Astrocyte of the spinal cord (primary cell): ENCODE measurements at places on chromosomes 3 and 15.

- no peak for DNase-seq
Observed at GRCh38 chr3:43695863-43696262, 5.1 kb downstream of the ABHD5 start.

- DNase-seq = no peak
Observed at GRCh38 chr3:10285272-10286132, 7.2 kb downstream of the GHRL start.

DNA sequence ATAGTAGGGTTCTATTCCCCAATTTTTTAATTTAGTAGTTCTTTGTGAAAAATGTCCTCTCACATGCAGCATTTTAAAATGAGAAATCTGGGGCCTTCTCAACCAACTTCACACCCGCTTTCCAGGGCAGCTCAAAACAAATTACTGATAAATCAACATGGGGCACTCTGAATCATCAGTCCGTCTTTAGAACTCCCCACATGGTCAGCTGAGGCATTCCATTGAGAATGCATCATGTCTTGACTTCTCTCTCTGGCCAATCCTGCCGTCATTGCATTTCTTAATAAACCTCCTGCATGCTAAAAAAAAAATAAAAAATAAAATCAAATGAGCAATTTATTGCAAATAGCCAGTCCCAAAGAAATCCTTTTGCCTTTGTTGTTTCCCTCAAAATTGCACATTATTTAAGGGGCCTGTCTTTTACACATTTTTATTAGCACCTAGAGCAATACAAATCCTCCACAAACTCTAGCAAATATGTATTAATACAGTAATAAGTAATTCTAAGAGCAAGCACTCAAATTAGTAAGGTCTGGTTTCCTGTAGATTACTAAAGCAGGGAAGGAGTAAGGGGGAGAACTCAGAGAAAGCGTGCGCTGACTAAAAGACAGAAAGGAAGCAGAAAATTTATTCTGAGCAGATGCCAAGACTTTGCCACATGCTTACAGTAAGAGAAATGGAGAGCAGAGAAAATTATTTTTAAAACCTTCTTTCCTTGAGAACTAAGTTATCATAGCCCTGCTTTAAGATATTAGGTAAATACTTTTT lies 175.7 kb downstream of the TNIK start:
- DNase-seq = peak; percentile 96

DNA sequence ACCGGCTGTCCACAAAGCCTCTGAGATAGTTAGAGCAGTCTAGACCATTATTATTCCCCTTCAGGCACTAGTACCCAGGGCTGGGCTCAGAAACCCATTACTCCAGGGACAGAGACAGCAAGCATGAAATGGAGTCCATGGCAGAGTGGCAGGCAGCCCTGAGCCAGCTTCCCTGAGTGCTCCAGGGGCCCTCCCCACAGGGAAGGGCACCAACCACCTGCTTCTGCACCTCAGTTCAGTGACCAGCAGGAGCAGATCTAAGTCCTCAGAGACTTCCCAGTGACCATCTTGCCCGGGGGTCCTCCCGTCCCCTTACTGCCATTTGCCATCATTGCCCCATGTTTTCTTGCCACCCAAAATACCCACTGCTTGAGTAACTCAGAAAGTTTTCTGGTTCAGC lies 62.0 kb downstream of the DAPK2 start:
- DNase-seq = no peak

GRCh38 chr3:12046406-12046805 lies 42.2 kb downstream of the SYN2 start:
- peak; percentile 6 for DNase-seq

DNA sequence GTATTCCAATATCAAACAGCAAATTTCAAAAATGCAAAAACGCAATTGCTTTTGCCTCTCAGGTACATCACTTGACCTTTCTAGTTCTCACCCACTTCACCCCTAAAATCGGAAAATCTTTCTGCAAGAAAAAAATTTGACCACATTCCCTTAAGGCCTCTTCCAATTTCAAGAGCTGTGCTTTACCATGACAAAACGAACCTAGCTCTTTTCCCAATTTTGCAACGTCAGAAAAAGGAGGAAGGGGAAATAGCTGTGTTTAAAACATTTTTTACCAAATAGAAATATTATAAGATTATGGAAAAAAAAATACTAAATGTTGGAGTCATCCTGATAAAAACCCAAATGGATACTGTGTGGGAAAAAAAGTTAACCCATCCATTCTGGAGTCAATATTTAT lies 1.1 kb upstream of the NR2C2 start:
- no peak for DNase-seq

GRCh38 chr3:124026516-124026915 lies 34.6 kb upstream of the ROPN1 start:
- DNase-seq = no peak

- DNase-seq = no peak
Observed at GRCh38 chr3:2656806-2657777, 453.1 kb downstream of the IL5RA start.

DNA sequence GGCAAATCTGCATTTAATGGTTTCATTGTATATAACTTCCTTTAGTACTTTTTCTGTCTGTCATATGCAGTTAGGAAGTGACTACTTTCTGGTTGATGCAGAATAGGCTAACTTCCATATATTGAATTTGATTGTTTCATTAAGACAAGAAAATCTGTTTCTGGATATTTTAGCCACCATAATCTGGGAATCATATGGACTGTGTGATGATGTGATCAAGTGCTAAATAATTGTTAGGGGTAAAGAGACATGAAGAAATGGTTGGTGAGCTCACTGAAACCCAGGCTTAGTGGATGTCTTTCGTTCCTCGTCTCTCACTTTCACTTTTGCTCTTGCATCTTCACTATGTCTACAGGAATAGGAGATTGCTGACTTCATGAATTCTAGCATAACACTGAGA lies 3.5 kb upstream of the MNS1 start:
- peak; percentile 3 for DNase-seq

- no peak for DNase-seq
Observed at GRCh38 chr3:11539218-11539617, 104.5 kb downstream of the VGLL4 start.

GRCh38 chr15:66474135-66474534 lies 23.4 kb downstream of the SNAPC5 start:
- no peak for DNase-seq

- no peak for DNase-seq
Observed at GRCh38 chr3:64805248-64805647, 117.4 kb upstream of the ADAMTS9 start.

DNA sequence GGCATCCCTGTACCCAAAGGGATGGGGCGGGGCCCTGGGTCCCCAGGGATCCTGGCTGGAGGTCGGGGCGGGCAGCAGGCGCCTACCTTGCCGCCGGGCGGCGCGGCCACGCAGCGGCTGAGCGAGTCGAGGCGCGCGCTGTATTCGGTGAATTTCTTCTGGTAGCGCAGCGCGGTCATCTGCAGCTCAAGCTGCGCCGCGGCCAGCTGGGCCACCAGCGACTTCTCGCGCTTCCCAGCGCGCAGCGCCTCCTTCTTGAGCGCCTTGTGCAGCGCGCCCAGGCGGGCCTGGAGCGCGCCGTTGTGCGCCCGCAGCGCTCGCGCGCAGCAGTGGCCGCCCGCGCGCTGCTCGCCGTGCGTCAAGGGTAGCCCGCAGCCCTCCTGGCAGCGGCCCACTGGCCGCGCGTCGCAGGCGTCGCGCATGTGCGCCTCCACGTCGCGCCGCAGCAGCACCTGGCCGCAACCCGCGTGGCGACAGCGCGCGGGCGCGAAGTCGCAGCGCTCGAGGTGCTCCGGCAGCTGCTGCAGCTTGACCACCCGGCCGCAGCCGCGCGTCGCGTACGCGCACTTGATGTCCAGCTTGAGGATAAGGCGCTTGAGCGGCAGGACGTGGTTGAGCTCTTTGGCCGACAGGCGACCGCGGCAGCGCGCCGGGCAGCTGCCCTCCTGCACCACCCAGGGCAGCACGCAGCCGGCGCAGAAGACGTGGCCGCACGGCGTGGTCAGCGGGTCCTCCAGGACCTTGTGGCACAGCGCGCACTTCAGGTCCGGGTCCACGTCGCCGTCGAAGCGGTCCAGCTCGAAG lies 522 bp downstream of the PDZRN3 start:
- peak; percentile 73 for DNase-seq

DNA sequence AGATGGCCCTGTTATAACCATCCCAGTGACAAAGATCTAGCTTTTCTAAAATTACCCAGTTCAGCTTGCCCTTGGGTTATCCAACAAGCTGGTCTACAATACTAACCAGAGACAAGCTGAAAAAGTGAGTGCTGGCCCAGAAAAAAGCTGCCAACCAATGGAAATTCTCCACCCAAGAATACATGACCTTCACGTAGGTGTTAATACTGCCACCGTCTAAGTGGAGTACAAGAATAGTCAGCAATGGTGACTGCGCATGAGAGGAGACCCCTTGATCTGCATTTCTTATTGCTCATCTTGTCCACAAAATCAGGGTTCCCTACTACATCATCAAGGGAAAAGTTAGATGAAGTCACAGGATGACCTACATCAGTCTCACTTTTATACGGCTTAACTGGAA lies 15.8 kb upstream of the PLCH1 start:
- no peak for DNase-seq

DNA sequence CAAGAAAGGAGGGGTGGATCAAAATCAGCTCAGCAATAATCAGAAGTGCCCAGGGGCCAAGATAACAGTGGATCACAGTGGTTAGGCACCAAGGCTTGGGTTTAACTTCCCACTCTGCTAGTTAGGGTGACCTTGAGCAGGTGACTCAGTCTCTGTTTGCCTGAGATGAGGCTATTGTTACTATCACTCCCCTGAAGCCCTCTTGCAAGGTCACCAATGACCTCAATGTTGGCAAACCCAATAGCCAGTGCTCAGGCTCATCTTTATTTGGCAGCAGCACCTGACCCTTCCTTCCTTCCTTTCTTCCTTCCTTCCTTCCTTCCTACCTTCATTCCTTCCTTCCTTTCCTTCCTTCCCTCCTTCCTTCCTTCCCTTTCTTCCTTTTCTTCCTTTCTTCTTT lies 102.4 kb upstream of the HACD2 start:
- DNase-seq = no peak

- no peak for DNase-seq
Observed at GRCh38 chr15:41570764-41571163, 11.8 kb downstream of the TYRO3 start.

GRCh38 chr3:82274897-82275296 lies 513.5 kb upstream of the GBE1 start:
- no peak for DNase-seq

DNA sequence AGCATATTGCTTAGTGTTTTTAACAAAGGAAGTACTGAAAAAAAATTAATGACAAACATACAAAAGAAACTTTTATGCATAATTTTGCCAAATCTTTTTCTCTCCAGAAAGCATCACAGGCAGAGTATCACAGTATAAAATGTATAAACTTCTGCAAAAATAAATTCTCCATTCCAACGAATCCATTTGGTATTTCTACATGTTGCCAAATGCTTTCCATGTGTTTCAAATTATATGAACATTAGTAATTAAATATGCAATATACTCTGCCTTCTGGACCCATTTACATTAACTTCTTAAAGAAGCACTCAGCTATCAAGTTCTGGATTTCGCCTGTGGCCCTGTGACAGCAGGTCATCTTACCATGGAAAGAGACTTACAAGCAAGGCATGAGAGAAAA lies 189.1 kb upstream of the ALCAM start:
- DNase-seq = no peak

DNA sequence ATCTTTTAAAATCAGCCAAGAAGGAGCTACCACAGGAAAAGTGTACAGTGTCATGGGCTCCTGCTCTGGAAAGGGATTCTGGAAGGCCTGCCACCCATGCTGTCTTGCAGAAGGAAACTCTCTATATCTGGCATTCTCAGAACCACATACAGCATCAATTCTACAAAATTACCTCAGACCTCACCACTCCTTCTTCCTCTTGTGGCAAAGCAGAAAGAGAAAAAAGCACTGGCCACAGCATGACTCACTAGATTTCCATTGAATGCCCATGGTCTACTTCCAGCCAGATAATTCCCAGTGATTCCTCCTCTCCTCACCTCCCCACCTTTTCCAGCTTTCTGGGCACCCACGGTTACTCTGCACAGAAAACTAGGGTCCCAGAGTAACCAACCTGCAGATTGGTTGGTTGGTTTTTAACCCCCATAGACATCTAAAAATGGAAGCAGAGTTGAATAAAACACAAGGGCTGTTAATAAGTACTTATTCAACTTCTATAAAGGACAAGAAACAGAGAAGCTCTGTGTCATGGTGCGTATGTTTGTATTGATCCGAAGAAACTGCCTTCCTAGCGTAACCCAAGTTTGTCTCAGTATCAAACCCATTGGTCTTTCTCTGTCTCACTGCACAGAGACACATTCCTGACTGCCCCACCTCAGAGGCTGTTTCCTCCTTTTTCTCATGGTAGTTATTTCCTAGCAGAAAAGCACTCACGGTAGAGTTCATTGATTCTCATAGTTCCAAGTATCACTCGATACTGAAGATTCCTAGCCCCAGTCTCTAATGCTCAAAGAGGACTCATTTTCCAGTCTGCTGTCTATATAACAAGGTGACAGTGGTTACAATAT lies 67.7 kb downstream of the LDHAL6B start:
- peak; percentile 83 for DNase-seq

- DNase-seq = no peak
Observed at GRCh38 chr15:86316726-86317383, 237.2 kb downstream of the AGBL1 start.

- no peak for DNase-seq
Observed at GRCh38 chr3:181915551-181915950, 203.8 kb downstream of the SOX2 start.

- DNase-seq = no peak
Observed at GRCh38 chr3:177119829-177120228, 77.5 kb downstream of the TBL1XR1 start.

DNA sequence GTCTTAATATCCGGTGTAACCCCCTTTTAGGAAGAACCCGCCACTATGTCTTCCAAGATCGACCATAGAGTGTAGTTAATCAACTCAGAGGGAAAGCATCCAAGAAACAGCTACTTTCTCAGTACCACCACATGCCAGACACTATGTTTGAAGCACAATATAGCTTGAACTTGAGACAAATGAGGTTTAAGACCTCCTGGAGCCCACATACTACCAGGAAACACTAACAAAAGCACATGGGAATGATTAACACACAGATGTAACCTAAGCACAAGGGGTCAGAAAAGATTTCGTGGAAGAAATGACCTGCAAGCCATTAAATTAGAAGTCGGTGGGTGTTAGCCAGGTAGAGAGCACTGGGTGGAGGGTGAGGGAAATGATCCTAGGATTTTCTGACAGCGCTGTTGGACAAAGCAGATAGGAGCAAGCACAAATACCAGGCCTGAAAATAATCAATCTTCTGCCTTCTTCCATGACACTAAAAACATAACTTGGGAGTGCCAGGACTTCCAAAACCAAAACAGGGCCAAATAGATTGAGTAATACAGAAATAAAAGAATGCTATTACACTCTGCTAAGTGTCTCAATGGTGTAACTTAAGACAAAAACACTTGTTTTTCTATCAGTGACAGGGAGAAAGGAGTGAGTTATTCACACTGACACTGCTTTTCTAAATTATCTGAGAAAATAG lies 213.7 kb downstream of the FOXP1 start:
- DNase-seq = peak; percentile 69

GRCh38 chr15:69288531-69289341 lies 10.0 kb upstream of the PAQR5 start:
- no peak for DNase-seq

- DNase-seq = no peak
Observed at GRCh38 chr15:58474741-58475323, 43.0 kb downstream of the LIPC start.

GRCh38 chr3:128449111-128449638 lies 17.5 kb downstream of the DNAJB8 start:
- no peak for DNase-seq
